Stimulated activated CD4-positive, alpha-beta T cell treated with anti-CD3 and anti-CD28 coated beads, Interleukin-1b, Interleukin-23, amount 100 ng/mL, for 1 hour (primary cell): ENCODE measurements at places on chromosomes 16 and 17.

- DNase-seq = no peak
Observed at GRCh38 chr16:22710326-22710725, 103.6 kb upstream of the HS3ST2 start.

DNA sequence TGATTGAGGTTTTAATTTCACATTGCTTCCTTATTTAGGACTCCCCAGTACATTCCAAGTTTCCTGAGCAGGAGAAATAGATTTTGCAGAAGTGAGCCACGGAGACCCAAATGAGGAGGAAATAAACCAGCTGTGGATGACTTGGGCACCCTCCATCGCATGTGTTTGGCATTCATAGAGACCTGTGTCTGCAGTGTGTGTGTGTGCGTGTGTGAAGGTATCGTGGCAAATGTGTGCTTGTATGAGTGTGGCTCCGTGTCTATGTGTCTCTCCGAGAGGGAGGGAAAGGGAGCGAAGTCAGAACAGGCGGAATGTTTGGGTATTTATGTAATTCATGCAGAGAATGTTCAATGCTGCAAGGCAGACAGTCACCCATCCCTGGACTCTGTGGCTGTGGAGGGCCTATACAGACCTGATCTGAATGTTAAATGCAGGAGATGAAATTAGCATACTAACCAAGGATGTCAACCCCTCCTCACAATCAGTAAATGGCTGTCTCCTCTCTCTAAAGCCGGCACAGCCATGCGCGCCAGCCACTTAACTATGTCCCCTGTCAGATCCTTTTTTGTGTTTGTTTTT, 186.0 kb upstream of the ZFHX3 start:
- no peak for DNase-seq

DNA sequence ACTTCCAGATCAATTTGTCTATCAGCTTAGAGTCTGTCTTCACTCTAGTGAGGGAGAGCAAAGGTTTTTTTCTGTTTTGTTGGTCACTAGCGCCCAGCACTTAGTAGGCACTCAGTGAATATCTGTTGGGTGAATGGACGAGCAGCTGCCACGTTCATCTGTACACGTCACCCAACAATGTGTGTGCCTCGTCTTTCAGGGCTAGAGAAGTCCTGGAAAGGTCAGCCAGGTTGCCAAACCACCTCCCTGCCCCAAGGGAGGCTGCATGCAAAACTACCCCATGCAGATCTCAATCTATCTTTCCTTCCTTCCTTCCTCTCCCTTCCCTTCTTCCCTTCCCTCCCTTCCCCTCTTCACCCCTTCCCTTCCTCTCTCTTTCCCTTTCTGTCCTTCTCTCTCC, 340.9 kb downstream of the SOX9 start:
- DNase-seq = no peak

DNA sequence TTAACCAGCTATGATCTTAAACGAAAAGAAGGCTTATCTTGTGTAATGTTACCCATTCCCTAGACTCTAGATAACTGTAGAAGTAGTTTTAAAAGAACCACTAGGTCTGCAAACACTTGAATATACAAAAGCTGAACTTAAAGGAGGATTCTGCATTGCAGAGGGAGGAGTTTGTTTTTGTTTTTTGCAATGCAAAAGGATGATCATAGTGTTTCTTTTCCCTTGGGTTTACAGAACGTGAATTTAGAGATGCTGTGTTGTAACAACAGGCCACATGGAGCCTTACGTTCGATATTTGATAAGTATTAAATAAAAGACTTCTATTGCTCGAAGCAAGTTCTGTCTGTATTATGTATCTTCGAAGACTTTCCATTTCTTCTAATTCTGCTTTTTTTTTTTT, 77.6 kb downstream of the CHD9 start:
- no peak for DNase-seq

- DNase-seq = no peak
Observed at GRCh38 chr17:57391857-57392471, 135.6 kb downstream of the MSI2 start.

DNA sequence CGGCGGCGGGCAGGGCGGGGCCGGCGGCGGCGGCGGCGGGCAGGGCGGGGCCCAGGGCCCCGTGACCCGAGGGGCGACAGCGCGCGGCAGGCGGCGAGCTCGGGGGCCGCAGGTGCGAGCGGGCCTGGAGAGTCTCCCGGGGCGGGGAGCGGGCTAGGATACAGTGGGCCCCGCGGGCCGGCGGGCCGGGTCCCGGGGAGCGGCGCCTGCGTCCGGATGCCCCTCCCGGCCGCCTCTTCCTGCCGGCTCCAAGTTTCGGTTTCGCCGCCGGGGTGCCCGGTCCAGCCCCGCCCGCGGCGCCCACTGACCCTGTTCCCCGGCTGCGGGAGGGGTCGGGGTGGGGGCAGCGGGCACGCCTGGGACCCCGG, at the start of gene RNF213:
Gene RNF213 (plus strand): TSS at position 62 of the 368 bp plus-strand sequence. CDS start 2,830 bp downstream, outside the sequence.
- no peak for DNase-seq

GRCh38 chr16:46620266-46621005, 743 bp downstream of the SHCBP1 start:
- no peak for DNase-seq

DNA sequence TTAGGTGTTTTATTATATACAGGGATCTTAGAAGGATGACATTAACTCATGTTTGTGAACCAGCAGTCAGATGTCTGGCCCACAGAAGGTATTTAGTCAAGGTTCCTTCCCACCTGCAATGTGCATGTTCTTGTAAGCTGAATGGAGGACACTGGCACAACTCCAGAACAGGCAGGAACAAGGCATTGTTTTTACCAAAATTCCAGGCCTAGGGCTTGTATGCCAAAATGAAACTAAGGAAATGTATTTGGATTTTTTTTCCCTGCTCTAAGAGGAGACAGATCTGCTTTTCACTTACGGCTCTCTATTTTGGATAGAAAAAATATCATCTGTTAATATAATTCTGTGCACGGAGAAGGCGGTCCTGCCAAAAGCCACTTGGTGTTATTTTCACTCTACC, 312.5 kb downstream of the GRIN2A start:
- DNase-seq = no peak

DNA sequence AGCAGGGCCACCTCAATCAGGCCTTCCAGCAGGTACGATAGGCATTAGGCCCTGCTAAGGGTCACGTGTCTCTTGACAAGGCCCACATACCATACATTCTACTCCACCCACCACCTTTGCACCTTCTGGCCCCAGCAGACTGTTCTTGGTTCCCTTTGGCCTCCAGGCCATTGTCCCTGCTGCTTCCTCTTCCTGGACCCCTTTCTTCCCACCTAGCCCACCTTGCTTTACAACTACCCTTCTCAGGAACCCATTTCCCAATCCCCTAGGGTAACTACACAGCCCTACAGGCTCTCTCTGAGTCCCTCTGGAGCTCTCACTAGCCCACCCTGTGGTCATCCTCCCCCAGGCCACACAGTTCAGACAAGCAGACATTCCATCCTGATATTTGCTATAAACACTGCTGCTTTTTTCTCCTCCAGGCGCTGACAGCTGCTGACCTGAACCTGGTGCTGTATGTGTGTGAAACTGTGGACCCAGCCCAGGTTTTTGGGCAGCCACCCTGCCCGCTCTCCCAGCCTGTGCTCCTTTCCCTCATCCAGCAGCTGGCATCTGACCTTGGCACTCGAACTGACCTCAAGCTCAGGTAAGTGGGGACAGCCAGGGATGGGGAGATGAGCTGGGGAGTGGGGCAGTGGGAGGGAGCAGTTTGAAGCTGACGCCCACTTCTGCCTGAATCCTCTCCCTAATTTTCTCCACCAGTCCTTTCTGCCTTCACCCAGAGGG, 1.4 kb upstream of the NRN1L start:
- DNase-seq = no peak

DNA sequence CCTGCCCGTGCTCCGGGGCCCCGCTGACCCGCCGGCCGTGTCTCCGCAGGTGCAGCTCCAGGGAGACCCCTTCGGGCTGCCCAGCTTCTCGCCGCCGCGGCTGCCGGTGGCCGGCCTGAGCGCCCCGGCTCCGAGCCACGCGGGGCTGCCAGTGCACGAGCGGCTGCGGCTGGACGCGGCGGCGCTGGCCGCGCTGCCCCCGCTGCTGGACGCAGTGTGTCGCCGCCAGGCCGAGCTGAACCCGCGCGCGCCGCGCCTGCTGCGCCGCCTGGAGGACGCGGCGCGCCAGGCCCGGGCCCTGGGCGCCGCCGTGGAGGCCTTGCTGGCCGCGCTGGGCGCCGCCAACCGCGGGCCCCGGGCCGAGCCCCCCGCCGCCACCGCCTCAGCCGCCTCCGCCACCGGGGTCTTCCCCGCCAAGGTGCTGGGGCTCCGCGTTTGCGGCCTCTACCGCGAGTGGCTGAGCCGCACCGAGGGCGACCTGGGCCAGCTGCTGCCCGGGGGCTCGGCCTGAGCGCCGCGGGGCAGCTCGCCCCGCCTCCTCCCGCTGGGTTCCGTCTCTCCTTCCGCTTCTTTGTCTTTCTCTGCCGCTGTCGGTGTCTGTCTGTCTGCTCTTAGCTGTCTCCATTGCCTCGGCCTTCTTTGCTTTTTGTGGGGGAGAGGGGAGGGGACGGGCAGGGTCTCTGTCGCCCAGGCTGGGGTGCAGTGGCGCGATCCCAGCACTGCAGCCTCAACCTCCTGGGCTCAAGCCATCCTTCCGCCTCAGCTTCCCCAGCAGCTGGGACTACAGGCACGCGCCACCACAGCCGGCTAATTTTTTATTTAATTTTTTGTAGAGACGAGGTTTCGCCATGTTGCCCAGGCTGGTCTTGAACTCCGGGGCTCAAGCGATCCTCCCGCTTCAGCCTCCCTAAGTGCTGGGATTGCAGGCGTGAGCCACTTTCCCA, 5.9 kb downstream of the CTF1 start:
- no peak for DNase-seq
